ENCODE measurements at places on chromosomes 5 and 9.

DNA sequence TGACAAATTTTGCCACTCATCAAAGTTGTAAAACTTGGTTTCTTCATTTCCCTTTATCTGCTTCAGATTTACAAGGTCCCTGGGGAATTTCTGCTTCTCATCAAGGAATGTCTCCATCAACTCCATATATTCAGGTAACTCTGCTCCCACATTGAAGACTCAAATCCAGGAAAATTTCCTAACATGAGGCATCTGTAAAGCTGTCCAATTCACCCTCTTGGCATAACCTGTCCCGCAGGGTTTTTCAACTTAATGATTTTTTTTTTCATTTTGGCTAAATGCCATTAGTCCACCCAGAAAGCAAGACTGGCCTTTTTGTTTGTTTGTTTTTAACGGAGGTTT is 50.2 kb upstream of the SLC30A5 start:
- no peak for DNase-seq

DNA sequence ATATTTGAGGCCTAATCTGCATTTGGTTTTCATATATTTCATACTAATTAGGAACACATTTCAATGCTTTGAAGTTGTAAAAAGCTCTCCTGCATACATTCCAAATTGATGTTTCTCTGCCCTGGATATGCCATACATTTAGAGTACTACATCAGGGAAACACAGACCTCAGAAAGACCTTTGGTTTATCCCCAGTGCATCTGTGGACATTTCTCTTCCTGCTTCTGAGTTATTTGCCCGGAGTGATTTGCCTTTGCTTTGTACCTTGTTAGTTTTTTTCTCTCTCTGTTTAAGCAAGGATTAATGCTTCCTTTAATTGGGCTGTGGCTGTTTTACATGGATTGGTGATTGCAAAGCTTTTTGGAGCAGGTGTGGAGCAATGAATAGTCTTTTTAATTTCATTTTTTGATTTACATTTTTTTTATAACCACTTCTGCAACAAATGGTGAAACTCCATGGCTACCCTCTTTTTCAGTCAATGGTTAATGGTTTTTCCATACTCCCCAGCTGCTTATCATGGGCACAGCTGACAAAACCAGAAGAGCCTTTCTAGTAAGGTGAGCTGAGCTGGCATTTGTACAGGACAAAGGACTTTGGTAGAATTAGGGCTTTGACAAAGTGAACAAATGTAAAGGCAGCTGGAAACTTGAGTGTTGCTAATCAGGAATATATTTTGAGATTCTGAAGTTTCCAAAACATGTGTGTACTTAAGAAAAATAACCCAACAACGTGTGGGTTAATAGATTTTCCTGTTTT is 54.2 kb downstream of the ZSWIM6 start:
- no peak for DNase-seq

DNA sequence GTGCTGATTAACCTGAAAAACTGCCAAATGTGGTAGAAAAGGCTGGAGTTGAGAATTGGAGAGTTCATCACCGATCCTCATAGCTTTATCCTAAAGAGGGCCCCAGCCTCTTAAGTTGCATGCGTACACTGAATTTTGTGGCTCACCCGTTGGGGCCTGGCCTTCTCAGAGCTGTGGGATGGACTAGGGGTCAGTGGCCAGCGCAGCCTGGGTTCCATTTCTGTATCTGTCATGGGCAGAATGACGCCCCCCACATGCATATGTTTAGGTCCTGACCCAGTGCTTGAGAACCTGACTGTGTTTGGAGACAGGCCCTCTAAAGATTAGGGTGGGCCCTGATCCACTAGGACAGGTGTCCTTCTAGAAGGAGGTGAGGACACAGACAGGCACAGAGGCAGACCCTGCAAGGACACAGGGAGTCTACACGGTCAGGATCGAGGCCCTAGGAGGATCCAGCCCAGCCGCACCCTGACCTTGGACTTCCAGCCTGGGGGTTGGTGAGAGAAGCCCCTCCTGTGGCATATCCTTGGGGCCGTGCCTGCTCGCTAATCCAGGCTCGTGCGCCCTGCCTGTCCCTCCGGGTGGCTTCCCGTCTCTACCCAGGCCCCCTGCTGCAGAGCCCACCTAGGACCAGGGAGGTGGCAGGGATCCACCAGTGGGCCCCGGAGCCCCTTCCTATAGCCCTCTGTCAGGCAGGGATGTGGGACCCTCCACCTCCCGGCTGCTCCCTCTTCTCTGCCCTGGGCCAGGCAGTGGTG is 32.2 kb downstream of the NDUFS6 start:
- DNase-seq = no peak

- no peak for DNase-seq
These were observed 1.7 kb upstream of the ALDH1A1 start for GRCh38 chr9:72954431-72955125.

- no peak for DNase-seq
These were observed 246.3 kb upstream of the TLE4 start for GRCh38 chr9:79325501-79325900.

DNA sequence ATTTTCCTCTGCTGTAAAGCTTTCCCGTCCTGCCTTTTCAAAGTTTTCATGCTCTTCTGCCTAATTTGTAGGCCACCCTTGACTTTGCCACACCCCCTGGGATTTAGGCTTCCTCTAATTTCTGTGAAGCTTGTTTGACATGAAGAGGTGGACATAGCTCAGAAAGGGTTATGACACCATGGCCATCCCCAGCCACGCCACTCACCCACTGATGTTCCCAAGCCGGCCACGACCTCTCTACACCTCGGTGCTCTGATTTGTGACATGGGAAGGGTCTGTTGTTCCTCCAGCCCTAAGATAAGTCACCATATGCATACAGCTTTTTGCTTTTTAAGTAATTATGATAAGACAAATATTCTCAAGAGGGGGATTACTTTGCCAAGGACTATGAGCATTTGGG is 139.5 kb downstream of the BARX1 start:
- no peak for DNase-seq

DNA sequence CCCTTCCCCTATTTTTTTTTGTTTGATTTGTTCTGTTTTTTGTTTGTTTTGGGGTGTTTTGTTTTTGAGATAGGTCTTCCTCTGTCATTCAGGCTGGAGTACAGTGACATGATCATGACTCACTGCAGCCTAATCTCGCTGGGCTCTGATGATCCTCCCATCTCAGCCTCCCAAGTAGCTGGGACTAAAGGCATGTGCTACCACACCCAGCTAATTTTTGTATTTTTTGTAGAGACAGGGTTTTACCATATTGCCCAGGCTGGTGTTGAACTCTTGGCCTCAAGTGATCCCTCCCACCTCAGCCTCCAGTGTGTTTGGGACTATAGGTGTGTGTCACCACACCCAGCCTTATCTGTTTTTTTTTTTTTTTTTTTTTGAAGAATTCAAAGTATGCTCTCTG is 605.4 kb downstream of the DNAH5 start:
- no peak for DNase-seq

DNA sequence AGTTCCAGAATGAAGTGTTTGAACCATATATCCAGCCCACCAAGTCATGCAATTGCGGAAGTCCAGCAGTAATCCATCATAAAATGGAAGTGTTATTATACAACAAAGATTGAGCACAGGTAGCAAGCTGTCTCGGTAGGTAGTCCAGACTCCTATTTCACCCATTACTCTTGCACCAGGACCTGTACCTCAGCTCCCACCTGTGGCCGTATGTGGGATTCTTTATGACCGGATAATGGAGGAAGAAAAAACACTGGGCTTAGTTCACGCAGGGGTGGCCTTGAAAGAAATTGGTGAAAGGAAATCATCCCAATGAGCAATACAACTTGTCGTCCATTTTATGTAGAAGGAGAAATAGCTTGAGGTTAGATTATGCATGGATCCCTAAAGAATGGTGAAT is 216.3 kb downstream of the ESM1 start:
- no peak for DNase-seq

- DNase-seq = no peak
These were observed 65.9 kb downstream of the DEPDC1B start for GRCh38 chr5:60634051-60634450.

DNA sequence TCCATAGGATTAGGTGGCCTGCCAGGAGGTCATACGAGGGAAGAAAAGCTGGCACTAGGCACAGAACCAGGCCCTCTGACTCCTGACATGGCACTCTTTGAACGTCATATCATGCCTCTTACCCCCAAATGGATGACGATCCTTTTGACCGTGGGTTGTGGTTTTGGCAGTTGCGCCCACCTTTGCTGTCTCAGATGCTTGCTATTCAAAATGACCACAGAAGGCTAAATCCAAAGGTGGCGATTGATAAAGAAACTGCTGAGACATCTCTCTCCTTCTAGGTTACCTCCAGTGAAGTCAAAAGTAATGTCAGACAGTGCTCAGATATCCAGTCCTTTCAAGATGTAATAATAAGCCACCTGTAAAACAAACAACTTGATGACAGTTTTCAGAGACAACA is 385.0 kb downstream of the EFNA5 start:
- DNase-seq = no peak

GRCh38 chr5:102583276-102584124 is 84.7 kb upstream of the SLCO6A1 start:
- DNase-seq = no peak
